ENCODE measurements at places on chromosomes 5 and 9.

DNA sequence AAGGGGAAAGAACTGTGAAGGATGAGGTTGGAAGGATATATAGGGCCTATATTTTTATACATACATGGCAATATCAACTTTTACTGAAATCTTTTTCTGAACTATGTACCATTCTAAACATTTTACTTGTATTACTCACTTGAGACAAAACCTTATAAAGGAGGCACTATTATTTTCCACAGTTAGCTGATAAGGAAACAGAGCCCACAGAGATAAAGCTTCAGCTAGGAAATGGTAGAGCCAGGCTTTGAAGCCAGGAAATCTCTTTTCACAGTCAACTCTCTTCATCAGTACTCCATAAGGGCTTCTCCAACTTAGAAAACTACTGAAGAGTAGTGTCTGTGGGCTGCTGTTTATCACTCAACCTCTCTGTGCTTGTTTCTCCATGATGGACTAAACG, 613.7 kb downstream of the PRELID2 start:
- no peak for DNase-seq

DNA sequence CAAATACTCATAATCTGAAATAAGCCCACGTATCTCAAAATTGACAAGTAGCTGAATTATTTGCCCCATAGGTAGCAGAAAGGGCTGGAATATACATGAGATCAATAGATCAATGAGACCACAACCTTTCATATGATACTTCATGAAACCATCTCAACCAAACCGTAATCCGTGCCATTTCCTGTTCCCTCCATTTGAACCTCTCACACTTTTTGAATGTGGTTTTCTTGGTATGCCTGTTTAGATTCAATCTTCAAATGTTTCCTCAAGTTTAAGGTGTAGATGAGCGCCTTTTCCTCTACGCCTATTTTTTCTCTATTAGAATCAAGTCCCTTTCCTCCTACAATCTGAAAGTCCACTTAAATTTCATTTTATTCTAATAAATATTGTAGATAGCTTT, 805.5 kb downstream of the EFNA5 start:
- DNase-seq, result no peak

DNA sequence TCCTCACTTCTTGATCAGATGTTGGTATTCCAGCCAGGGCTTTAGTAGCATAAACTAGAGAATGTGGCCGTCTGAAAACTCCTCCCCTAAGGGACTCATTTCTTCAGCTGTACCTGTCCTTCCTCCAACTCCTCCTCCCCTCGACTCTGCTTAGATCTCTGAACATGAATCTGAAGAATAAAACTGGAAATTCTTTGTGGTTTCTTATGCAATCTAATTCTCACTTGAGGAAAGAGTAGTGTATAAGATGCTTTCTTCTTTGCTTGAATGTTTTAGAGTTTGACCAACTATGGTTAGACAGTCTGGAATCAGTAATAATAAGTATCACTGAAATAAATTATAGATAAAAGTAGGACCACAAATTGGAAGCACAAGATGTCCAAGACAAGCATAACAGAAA, 128.5 kb downstream of the LRRC70 start:
- DNase-seq, result no peak

DNA sequence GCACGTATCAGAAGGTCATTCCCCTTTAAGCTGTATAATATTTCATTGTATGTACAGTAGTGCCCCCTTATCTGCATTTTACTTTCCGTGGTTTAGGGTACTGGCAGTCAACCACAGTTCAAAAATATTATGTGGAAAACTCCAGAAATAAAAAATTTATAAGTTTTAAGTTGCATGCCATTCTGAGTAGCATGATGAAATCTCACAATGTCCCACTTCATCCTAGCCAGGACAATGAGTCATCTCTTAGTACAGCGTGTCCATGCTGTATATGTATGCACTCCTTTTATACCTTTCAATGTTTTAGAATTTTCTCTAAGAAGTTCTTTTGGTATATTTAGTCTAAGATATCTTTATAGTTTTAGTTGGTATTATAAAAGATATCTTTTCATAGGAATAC, 115.0 kb upstream of the HAND1 start:
- DNase-seq, result no peak

- DNase-seq, result no peak
Observed at GRCh38 chr5:10525124-10525495, 38.8 kb upstream of the ANKRD33B start.

GRCh38 chr9:127492616-127493015, 41.3 kb downstream of the LRSAM1 start:
- DNase-seq, result peak; percentile 27

DNA sequence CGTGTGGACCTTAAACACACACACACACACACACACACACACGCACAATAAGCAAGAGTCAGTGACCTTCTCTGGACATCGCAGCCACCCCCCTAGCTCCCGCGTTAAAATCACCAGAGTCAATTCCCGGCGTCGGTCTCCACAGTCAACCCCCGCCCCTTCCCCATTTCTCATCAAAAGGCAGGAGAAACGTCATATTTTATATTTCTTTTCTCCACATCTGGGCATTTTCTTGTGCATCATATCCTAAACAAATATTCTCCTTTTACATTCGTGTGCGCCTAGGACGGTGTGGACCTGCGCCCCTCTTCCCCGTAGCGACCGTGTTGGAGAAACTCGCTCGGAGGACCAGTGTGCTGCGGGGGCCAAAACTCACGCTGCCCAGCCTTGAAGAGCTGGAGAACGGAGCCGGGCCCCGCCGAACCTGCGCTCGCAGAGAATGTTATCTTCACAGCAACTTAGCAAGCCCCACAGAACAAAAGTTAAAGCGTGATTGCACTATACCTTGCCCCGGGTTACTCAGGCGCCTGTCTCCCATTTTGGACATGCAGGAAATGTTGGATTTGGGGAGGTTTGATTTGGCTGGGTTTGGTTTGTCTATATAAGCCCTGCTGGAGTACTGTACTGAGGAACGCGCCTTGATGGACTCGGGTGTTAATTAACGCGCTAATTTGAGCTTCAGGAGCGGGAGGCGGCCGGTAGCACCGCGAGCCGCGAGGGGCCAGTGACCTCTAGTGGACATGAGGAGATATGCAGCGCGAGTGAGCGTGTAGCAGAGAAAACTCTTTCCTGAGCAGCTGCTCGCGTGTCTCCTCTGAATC, 192.4 kb downstream of the MEF2C start:
- DNase-seq, result peak; percentile 80

DNA sequence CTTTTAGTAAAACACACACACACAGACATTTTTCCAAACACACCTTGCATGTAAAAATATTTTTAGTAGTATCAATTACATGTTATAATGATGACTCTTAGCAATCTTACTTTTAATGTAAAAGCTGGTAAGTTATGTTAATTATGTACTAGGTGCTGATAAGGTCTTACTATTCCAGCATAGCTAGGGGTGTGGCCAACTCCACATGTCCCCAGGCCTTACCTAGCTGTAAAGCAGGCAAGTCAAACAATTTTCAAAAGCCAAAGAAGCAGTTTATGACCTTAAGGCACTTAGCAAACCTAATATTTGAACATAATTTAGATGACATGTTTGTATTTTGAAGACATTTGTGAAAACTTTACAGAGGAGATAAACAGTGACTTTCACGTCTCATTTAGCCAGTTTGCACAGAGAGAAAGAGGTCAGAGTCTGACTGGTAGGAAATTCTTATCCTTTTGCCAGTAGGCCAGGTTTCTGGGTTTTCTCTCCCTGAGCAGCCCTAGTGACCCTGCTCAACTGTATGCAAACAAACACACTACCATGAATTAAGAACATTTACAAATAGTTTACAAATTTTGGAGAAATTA, 26.5 kb upstream of the GPX3 start:
- no peak for DNase-seq

GRCh38 chr5:12865529-12865928, 961.3 kb upstream of the CTNND2 start:
- no peak for DNase-seq

GRCh38 chr9:121984726-121985402, 108.2 kb downstream of the TTLL11 start:
- no peak for DNase-seq

- DNase-seq, result peak; percentile 66
Observed at GRCh38 chr5:115351356-115352195, 55.1 kb upstream of the CCDC112 start.

GRCh38 chr5:58460732-58461286, 923 bp upstream of the PLK2 start:
- peak; percentile 96 for DNase-seq

GRCh38 chr9:105681724-105682123, 12.6 kb upstream of the TMEM38B start:
- peak; percentile 10 for DNase-seq

- no peak for DNase-seq
Observed at GRCh38 chr5:139694556-139695177, 46.5 kb downstream of the CXXC5 start.

- peak; percentile 84 for DNase-seq
Observed at GRCh38 chr9:131709771-131710431, 30.0 kb downstream of the RAPGEF1 start.

GRCh38 chr5:150034662-150035061, 34.1 kb downstream of the HMGXB3 start:
- no peak for DNase-seq

GRCh38 chr9:34589636-34590380, at the start of gene CNTFR:
Gene CNTFR, minus strand, starts transcription at chr9:34589724. Its CDS starts 20,743 bp downstream, at chr9:34568981.
- DNase-seq, result no peak

DNA sequence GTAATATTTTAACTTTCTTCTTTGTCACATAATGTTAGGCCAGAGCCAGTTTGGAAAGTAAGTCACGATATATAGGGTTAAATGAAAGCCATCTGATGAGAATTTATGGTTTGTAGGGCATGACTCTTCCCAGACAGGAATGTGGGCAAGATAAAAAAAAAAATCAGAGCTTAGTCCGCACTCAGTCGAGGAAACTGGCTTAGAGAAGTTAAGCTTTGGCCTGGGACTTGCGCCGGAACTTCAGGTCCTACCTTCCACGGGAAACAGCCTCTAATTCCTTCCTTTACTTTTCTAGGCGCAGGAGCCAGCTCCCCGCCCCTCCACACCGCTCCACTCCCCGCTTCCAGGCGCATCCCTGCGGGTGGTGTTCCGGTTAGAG, 475 bp downstream of the DDX31 start:
- no peak for DNase-seq

DNA sequence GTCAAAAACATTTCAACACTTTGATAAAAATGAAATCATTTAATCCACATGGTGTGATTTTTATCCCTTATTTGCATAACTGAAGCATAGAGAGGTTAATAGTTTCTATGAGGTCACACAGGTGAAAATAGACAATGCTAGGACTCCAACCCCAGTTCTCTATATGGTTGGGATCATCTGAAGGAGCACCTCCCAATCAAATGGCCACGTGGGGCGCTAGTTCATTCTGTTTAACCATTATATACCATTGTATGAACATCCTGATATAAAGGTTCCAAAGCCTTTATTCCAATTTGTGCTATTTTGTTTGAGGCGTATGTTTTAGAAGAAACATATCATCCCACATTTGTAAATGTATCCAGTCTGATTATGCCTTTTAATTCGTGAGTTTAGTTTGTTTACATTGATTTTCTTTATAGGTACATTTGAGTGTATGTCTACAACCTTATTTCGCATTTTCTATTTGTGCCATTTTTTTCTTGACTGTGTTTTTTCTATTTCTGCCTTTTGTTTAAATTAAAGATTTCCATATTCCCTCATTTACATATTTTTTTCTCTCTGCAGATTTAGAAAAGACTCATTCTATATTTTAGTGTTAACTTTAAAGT, 1092.0 kb downstream of the MAT2B start:
- DNase-seq, result no peak

- no peak for DNase-seq
Observed at GRCh38 chr5:179185941-179186411, 125.8 kb downstream of the ZNF354C start.

DNA sequence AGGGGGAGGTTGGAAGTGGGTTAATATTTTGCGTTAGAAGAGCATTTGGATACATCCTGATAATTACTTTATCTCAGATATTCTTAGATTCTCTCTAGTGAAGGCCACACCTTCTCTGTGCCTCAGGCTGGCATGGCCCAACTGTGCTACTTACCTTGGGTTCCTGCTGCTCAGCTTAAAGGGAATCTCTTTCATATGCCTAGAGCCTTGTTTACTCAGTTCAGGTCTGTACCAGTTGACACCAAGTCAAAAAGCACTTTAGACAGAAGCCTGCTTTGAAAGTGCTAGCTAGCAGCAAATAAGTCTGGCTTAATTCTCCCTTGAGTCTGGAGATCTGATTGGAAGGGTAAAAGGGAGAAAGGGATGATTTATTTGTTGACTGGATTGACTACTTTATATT, 74.8 kb downstream of the GHR start:
- no peak for DNase-seq

DNA sequence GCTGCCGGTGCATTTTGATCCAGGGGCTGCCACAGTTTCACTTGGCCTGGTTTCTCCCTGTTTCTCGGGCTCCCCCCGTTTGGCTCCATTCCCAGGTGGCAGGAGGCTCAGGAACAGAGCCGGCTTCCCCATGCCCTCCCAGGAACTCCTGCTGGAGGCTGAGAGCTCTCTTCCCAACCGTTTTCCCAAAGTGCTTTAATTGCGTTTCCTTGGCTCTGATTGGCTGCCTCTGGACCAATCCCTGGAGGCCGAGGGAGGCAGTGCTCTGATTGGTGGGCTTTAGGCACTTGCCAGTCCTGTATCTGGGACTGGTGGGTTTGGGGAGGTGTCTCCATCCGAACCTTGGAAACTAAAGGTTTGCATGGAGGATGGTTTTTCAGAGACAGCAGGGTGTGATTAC, 4.9 kb downstream of the TSPAN17 start:
- peak; percentile 34 for DNase-seq

DNA sequence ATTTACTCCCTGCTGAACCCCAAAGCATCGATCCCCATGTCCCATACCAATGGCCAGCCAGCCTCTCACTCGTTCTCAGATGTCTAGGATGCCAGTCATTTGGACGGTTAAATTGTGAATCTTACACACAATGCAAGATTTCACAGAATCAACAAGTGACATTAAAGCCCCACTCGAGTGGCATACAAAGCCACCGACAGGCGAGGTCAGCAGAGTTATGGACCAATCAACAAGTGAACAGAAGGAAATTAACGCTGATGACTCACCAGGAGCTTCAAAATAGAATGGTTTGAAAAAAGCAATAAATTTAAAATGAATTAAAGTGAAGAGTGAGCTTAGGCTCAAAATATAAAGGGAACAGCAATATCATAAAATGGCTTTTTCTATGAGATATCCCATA, 8.2 kb upstream of the RUFY1 start:
- DNase-seq, result no peak

DNA sequence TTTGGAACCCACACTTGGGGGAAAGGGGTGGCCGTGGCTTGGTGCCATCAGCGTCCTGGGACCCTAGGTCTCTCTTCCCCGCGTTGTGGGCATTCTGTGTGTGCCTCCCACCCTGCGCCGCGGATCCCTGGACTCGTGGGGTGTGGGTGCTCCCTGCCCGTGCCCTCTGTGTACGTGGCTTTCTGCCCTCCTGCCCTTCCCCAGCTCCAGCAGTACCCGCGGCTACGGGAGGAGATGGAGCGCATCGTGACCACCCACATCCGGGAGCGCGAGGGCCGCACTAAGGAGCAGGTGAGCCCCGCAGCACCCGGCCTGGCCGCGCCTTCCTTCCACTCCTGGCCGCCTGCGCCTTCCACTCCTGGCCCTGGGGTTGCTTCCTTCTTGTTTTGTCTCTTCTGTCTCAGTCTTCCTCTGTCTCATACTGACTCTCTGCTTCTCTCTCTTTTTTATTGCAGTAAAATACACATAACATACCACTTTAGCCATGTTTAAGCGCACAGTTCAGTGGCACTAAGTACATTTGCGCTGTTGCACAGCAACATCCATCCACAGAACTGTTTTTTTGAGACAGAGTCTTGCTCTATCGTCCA, 30.7 kb downstream of the DNM1 start:
- no peak for DNase-seq
